ENCODE measurements at places on chromosomes 6 and 20.

GRCh38 chr20:54321352-54322087, 113.6 kb downstream of the PFDN4 start:
- no peak for DNase-seq

DNA sequence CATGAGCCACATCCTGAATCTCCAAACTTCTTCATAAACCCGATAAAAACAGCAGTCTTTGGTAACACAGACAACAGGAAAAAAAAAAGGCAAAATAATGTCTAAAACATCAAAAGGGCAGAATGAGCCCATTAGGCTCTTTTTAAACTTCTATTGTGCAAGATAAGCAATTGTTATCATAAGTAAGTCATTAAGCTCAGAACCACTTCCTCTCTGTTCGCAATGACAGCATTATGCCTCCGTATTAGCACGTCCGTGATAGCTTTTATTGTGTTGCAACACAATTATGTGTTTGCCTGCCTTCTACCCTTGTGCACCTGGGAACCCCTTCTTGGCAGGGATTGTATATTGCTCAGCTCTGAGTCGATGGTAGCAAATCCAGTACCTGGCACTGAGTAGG, 147.1 kb downstream of the LRFN2 start:
- DNase-seq, result no peak

DNA sequence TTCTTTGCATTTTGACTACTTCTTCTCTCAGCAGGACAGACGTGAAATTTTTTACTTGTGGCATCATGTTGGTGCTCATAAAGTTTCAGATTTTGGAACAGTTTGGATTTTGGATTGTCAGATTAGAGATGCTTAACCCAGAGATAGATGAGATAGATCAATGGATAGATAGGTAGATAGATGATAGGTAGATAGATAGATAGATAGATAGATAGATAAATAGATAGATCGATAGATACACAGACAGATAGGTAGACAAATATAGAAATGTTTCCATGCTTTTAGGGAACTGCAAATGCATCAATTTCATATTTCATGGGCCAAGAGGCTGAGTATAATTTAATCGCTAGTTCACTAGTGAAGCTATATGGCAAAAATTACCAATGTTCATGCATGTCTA, 981.5 kb upstream of the ADGRB3 start:
- DNase-seq, result no peak

DNA sequence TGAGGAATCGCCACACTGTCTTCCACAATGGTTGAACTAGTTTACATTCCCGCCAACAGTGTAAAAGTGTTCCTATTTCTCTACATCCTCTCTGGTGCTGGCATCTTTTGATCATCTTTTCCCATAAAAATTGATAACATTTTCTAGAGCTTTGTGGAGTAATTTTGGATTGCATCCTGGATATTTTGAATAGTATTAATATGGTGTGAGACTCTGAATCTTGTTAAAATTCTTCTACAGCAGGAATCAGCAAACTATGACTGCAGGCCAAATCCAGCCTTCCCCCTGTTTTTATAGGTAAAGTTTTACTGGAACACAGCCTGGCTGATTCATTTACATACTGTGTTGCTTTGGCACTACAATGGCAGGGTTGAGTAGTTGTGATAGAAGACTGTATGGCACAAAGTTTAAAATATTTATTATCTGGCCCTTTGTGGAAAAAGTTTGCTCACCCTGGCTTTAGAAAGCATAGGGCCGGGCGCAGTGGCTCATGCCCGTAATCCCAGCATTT, 15.0 kb upstream of the RNF8 start:
- no peak for DNase-seq

DNA sequence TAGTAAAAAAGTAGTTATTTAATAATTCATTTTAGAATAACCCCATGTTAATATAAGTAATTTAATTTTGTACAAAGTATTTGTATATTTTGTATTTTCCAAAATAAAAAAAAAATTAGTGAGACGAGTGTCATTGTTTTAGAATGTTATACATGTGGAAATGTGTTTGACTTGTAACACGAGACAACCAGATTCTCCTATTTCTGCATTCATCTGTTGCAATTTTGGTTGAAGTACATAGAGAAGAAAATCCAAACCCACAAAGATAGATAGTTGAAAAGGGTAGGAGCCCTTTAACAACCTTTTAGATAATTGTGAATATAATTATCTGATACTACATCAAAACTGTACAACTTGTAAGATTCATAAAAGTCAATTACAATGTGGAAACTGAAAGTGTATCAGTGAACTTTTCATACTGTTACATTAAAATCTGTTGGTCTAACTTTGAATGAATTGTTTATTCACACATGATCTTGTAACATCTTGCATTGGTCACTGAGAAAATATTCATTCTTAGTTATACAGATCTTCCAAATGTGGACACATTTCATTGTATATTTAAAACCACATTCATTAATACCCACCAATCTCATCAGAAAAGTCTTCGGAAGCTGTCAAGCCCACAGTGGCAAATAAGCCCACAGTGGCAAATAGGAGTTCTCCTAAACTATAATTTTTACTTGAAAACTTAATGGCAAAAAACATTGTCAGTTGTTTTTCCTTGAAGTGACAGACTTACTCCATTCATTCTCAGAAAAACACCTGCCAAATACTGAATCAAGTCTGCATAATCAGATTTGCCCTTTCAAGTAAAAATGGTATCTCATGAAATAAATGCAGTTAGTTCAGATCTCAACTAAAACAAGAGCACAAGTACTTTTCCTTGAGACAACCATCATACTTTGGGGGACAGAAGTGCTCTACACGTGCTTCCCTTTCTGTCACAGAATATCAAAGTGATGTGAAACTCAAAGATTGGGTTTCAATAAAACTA, 52.8 kb downstream of the FKBP5 start:
- no peak for DNase-seq

- no peak for DNase-seq
These were observed 25.7 kb downstream of the PPP1R16B start for GRCh38 chr20:38831049-38831691.

GRCh38 chr6:131058236-131058635, 4.8 kb downstream of the EPB41L2 start:
- no peak for DNase-seq

DNA sequence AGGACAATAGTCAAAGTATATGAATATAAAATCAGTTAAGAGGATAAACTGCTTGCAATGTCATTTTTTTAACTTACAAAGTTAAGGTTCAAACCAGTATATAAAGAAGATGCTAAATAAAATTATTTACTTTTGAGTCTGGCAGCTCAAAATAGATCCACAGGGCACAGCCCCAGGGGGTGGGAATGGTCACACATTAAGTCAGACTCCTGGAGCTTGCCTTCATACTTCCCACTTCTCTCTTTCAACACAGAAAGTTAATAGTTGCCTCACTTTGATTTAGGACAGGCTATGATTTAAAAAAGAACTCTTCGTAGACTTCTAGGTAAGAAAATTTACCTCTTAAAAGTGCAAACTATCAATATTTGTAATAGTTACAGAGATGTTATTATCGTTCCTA, 158.3 kb upstream of the RUNX2 start:
- DNase-seq, result no peak

DNA sequence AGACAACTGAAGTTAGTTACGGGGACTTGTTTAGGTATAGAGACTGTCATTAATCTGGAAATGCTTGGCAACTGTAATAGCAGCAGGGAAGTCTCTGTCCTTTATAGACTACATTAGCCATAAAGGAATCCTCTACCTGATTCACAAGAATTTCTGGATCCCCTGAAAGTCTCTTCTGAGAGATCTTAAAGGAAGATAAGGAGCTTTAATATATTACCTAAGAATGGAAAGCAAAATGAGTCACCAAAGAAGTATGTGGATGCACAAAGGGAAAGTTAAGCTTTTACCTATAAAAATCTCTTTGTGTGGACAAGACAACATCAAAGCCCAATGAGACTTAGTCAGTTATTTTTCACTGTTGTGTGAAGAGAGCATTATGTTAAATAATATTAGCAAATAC, 92.2 kb upstream of the RSPO3 start:
- no peak for DNase-seq

DNA sequence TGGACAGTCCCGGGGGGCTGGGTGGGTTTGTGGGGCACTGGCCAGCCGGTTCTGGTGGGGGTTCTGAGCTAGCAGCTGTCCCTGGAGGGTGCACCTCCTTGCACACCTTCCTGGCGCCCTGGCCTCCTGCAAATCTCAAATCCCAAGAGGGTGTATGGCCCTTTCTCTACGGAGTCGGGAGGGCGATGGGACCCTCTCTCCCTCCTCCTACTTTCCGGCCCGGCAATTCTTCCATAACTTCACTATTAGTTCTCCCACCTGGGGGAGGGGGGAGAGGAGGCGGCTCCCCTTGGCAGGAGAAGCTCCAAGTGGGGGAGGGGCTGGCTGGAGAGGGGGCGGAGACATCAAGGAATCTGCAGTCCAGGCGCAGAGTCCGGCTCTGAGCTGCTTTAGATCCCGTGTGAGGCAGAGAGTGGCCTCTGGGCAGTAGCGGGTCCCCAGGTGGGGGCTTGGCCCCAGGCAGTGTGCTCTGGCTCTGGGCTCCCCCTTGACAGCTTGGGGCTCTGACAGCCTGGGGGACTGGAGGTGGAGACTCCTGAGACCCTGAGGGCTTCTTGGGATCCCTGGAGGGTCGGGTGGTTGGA, 1.4 kb upstream of the LAMA5 start:
- no peak for DNase-seq

- peak; percentile 3 for DNase-seq
These were observed 40.9 kb downstream of the PTPRA start for GRCh38 chr20:2914160-2914559.

GRCh38 chr6:148497257-148497656, 154.6 kb downstream of the SASH1 start:
- peak; percentile 90 for DNase-seq

- DNase-seq, result peak; percentile 4
These were observed 30.7 kb downstream of the SLC22A3 start for GRCh38 chr6:160378882-160379281.

Measured in fibroblast of skin of right quadriceps (primary cell).